ENCODE measurements at places on chromosomes 12 and 14.

DNA sequence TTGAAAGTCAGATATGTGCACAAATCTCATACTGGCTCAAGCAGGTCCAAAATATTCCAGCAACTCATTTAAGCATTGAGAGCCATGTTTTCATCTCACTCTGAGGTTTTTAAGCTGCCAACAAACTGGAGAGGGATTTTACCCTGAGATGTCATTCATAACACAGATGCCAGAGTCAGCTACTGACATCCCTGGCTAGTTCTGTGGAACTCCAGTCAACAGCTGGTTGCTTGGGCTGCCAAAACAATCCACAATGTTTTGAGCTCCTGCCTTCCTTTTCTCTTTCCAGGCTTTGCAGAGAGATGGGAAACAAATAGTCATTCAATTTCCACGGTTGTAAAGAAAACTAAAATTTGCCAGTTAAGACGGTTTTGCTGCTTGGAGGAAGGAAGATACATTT lies 621.2 kb upstream of the FBXO33 start:
- ATAC-seq = no peak

- ATAC-seq = no peak
These were observed 589.3 kb downstream of the BCL11B start for GRCh38 chr14:98682726-98683125.

GRCh38 chr12:27176765-27177164 lies 67.3 kb upstream of the STK38L start:
- ATAC-seq = no peak

GRCh38 chr14:99138999-99139865 lies 132.8 kb downstream of the BCL11B start:
- ATAC-seq = no peak

DNA sequence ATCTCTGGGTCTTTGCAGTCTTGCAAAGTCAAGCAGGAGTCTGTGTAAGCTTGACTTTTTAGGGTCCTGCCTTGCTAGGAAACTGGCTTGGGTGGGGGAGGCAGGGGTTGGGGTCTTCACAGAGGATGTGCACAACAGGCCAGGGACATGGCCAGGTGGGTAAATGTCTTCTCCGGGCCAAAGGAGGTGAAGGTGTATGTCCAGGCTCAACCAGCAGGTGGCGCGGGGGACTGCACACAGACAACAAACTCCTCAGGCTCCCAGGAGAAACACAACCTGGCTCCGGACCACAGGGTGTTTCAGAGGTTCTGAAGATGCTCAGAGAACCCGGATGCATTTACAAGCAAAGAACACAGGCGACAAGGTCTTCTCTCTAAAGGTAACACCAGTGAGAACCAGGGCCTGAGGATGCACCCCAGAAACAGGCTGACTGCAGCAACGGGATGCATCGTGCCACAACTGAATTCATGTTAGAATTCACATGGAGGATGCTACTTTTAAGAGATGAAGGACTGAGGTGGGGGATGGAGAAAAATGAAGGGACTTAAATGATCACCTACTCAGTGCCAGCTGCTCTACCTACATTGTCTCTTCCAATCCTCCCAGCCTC lies 56.0 kb downstream of the PLEKHG3 start:
- ATAC-seq = peak; percentile 36

DNA sequence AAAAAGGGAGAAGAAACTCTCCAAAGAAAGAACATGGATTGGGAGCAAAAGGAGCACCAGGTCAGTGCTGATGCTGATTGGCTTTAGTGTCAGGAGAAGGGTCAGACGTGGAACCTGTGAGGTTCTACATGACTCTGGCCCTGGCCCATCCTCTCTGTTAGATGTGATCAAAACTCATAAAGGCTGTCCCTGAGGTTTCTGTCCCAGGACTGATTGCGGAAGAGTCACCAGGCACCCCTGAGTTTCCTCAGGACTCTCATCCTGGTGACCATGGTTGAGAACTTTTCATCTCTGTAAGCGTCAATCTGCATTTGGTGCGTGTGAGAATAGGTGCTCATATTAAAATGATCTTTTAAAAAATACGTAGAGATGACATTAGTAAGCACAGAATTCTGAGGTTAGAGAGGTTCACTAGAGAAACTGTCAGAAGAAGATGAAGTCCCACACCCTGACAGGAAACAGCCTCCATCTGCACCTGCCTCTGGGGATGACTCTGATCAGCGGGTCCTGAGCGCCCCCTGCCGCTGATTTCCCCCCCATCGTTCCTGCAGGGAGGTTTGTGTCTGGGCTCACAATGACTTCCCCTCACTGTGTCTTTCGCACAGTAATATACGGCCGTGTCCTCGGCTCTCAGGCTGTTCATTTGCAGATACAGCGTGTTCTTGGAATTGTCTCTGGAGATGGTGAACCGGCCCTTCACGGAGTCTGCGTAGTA lies 741.8 kb downstream of the TMEM121 start:
- ATAC-seq = no peak

DNA sequence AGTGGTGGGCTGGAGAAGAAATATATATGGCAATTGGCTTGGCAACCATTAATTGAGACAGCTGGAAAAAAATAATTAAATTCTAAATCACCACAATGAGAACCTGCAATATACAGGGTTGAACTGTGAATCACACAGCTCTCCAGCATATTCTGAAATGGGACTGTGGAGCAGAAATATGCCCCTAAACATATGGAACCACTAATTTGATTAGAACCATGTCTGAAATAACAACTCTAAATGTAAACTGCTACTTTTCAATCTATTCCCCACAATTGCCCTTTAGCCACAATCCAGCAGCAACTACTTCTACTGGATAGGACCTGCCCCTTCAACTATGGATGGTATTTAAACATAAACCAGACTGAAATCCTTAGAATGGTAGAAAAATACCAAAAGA lies 330.4 kb downstream of the TRHDE start:
- no peak for ATAC-seq

- ATAC-seq = no peak
These were observed 23.9 kb downstream of the ERH start for GRCh38 chr14:69374235-69374634.

GRCh38 chr14:41642367-41642766 lies 35.7 kb downstream of the LRFN5 start:
- ATAC-seq = no peak

GRCh38 chr14:51507906-51508511 lies 143.7 kb upstream of the FRMD6 start:
- peak; percentile 90 for ATAC-seq

DNA sequence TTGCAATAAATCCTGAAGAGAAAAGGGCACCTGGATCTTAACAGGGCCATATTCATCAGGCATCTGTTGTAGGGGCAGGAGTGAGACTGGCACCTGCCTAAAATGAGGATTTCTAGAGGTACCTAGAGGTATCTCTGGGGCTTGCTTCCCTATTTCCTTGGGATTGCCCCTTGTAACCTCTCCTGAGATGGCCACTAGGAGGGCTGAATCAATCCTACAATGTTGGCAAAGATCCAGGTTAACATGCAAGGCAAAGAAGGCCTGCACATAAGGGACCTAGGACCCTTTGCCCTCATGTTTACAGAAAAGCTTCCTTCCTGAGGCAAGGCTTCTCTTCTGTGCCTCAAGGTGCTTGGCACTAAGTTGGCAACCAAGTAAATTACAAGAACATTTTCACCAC lies 25.8 kb upstream of the CLEC4E start:
- no peak for ATAC-seq

- ATAC-seq = peak; percentile 44
These were observed 21.7 kb upstream of the MIA2 start for GRCh38 chr14:39212034-39212433.

GRCh38 chr12:75979181-75979580 lies 52.4 kb downstream of the PHLDA1 start:
- ATAC-seq = peak; percentile 7

DNA sequence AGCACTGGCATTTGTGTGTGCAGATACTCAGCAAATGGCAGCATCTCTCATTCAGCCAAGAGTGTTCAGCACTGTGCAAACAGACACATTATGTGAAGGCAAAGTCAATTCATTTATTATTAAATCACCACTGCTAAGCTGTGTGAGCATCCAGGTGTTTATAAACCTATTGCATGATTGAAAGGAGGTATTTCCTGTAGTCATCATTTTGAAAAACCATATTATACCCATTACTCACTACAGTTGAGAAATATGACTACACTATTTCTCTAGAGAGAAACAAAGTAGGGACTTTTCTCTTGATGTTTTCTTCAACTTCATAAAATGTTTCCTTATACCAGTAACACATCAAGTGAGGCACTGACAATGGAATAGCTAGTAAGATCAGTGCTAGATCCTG lies 13.7 kb downstream of the SPX start:
- no peak for ATAC-seq

GRCh38 chr14:20618271-20618749 lies 23.2 kb downstream of the OR6S1 start:
- no peak for ATAC-seq

- ATAC-seq = peak; percentile 11
These were observed 4.2 kb downstream of the SH2B3 start for GRCh38 chr12:111409780-111410430.

GRCh38 chr12:57039016-57039798 lies 10.7 kb downstream of the MYO1A start:
- no peak for ATAC-seq

- no peak for ATAC-seq
These were observed 191.0 kb upstream of the ATP2B1 start for GRCh38 chr12:89899651-89900050.

DNA sequence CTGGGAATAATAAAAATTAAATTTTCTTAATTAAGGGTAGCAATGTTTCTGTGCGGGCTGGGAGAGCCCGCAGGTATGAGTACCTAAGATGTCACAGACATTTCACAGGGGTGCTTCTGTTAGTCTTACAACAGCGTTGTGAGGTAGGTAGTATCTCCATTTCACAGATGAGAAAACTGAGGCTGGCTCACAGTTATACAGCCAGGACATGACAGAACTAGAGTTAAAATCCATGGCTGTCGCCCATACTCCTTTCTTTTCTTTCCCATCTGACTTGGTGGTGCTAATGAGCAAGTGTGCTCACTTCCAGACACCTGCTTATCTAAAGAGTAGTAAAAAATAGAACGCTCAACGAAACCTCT lies 2.1 kb downstream of the BMAL2 start:
- no peak for ATAC-seq

- no peak for ATAC-seq
These were observed 175.8 kb upstream of the GRIN2B start for GRCh38 chr12:14157088-14157747.

DNA sequence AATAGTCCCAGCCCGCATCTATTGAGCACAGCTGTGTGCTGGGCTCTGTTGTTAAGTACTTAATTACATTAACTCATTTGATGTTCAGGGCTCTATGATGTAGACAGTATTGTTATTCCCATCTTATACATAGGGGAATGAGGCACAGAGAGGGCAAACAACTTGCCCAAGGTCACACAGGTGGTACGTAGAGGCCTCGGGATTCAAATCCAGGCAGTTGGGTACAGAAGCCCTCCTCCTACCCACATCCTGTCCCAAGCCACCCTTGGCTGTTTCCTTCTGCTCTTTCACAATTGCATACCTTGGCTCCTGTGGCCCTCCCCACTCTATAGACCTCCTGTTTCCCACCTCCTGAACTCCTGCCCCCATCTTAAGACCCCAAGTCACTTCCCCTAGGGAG lies 10.0 kb upstream of the GPR68 start:
- ATAC-seq = no peak

DNA sequence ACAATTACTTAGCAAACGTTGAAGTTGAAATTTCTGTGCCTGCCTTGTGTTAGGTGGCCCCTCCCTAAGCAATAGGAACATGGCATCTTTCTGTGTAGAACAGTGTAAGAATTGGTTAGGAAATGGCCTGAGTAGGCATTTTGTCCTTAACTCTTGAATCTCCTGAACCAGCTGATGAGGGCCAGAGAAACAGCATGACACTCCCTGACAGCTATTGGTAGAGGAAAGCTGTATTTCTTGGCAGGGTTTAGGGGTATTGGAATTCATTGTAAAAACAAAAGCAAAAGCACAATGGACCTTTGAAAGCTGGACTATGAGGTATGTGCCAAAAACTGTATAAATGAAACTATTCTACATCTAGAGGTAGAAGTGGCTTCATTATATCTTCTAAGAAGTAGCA lies 40.6 kb upstream of the LRTM2 start:
- ATAC-seq = peak; percentile 16

GRCh38 chr12:25876383-25877045 lies 82.0 kb upstream of the RASSF8 start:
- no peak for ATAC-seq

DNA sequence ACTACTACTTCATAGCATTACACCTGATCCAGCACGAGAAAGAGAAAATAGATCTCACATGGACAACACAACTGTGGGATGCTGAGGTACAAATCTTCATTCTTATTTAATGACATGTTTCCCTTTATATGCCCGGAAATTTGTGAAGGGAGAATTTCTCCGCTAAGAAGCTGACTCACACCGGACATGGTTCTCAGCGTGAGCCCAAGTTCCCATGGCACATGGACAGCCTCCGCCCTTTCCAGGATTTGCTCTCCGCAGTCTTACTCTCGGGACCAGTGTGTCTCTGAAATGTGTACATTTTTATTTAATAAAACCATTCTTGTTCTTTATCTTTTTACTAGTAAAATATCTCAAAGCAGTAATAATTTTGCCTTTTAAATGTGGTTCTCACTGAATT lies 1154.8 kb downstream of the TMEM121 start:
- no peak for ATAC-seq

- no peak for ATAC-seq
These were observed 141.0 kb downstream of the PAH start for GRCh38 chr12:102776041-102776440.

Data from SK-N-SH treated with all-trans-retinoic acid at 6 μM for 48 hours (cell line).